ENCODE measurements at places on chromosomes 6 and 20.

DNA sequence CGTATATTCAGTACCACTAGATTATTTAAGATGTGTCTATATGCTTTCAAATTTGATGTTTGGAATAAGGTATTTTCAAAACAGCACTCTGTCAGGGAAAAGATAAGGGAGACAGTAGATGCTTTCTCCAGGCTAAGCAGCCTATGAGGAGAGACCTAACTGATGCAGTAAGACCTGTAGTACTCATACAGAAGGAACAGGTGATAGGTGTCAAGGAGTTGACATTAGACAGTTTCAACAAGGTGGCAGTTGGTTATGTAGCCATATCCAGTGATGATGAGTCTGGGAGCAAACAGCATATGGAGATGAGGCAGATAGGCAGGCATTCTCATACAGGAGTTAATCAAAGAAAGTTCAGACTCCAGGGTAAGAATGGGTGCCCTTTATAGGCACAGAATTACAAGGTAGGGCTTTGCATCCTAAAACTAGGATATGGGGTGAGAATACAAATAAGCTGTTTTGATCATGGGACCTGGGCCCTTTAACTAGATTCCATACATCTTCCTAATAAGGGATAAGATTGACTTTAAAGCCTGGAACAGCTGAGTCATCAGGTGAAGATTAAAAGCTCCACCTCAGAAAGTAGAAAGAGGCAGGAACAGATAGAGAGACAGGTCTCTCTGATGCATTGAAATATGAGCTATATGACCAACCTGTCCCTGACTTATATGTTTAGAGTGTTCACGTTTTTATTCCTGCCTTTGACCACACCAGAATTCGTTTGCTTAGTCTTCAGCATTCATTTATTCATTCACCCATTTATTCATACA is 7.9 kb downstream of the RSPH4A start:
- no peak for DNase-seq

- no peak for DNase-seq
These were observed 891.7 kb downstream of the C6orf118 start for GRCh38 chr6:164417537-164418261.

DNA sequence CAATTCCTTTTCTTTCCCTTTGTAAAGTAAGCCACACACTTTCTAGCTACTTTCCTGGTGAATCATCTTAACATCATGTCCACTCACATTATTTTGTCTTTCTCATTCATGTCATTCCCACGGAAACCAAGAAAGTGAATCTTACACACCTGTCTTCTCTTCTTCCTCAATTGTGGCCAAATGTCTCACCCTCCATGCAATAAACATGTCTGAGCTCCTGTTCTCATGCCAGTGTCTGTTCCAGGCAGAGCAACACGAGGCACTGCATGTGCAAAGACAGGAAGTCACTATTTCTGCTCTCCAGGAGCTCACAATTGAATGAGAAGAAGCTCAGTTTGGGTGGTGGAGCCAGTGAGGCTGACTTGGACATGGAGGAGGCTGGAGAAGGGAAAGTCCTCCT is 29.0 kb upstream of the TMEM244 start:
- DNase-seq: no peak

- DNase-seq: no peak
These were observed 47.7 kb downstream of the BANF2 start for GRCh38 chr20:17747431-17747846.

- no peak for DNase-seq
These were observed 6.6 kb upstream of the WFDC2 start for GRCh38 chr20:45462711-45463509.

GRCh38 chr6:13425270-13425873 is 62.0 kb downstream of the GFOD1 start:
- DNase-seq: no peak

GRCh38 chr6:85114581-85114935 is 335.3 kb upstream of the NT5E start:
- DNase-seq: no peak

DNA sequence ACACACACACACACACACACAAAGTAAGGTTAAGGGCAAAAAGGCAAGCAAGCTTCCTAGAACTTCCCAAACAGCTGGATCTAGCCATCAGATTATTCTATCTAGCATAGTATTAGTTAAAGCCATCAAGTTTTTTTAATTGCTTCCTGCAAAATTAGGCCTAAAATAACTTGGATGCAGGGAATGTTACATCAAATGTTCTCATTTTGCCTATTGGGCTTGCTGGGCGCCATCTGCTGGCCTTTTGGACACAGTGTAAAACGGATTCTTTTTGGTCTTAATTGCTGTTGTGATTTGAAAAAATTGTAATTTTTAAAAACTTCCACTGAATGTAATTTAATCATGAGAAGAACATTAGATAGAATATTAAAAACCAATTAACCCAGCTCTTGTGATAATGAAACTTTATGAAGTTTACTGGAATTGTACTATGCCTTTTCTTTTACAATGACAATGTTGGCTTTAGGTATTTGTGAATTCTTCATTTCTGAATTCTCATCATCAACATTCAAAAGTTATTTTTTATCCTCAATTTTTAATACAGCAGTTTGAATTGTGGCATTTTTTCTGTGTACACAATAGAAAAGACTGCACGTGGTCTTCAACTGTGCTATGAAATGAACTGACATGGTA is 6.8 kb downstream of the MKKS start:
- DNase-seq: peak; percentile 38

DNA sequence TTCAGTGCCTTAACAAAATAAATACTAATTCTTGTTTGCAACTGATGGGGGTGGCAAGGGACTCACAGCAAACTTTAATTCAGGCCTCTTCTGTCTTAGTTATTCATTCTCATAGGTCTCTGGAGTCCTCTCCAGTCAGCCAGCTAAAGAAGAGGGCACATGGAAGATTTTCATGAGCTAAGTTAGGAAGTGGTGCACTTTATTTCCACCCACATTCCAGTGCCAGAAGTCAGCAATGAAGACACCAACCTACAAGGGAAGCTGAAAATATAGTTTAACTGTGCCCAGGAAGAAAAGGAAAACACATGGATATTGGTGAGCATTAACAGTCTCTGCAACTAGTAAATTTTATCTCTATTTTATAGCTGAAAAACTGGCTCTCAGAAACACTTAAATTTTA is 16.7 kb upstream of the IRAK1BP1 start:
- no peak for DNase-seq

GRCh38 chr6:149239573-149240209 is 77.8 kb upstream of the TAB2 start:
- no peak for DNase-seq

GRCh38 chr6:44641344-44642031 is 254.0 kb downstream of the CDC5L start:
- no peak for DNase-seq

GRCh38 chr6:163834226-163834970 is 419.9 kb downstream of the QKI start:
- no peak for DNase-seq

DNA sequence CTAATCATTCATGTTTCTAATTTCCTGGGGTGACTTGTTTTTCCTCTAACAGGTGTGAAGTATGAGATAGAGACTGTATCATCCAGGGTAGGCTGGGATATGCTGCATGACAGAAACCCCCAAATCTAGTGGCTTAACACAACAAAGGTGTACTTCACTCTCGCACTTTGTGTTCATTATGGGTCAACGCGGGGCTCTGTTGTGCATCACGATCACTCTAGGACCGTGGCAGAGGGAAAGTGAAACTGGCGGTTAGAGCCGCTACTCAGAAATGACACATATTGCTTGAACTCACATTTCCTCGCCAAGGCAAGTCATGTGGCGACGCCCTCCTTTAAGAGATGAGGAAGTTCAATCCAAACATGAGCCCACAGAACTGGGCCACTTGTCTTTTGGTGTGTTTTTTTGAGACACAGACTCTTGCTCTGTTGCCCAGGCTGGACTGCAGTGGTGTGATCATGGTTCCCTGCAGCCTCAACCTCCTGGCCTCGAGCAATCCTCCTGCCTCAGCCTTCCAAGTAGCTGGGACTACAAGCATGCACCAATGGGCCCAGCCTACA is 41.3 kb downstream of the PCNA start:
- peak; percentile 53 for DNase-seq

- no peak for DNase-seq
These were observed 171.3 kb upstream of the NT5E start for GRCh38 chr6:85278466-85279035.

DNA sequence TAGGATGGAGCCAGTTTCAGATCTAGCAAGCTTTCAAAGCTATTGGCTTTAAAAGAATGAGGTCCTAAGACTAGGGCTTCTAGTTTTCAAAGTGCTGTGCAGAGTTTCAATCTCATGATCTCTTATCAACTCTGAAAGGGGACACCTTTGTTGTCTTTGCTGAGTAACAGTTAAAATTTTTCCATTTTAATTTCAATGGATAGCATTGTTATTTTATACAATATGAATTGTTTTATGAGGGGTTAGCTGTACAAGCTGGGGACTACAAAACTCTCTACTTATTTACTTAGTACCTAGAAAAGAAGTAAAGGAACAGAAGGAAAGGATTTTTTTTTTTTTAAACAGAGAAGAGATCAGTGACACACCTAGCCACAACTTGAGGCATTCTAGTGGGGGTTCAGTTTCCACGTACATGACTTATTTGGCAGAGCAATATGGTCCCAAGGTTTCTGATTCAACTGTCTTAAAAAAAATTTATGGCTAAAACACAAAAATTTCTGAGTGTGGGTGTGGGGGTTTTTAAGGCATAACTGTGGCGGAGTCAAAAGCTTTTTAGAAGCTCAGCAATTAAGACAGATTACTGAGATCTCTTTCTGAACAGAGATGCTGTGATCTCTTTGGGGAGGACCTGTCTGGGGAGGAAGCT is 46.1 kb upstream of the JAG1 start:
- no peak for DNase-seq

All from stimulated activated CD4-positive, alpha-beta T cell treated with anti-CD3 and anti-CD28 coated beads, Interleukin-4, amount 100 ng/mL, for 4 hours (primary cell).